NCI-H446 treated with DMSO at 0.1 percent for 48 hours (cell line): ENCODE measurements at places on chromosomes 6 and 20.

DNA sequence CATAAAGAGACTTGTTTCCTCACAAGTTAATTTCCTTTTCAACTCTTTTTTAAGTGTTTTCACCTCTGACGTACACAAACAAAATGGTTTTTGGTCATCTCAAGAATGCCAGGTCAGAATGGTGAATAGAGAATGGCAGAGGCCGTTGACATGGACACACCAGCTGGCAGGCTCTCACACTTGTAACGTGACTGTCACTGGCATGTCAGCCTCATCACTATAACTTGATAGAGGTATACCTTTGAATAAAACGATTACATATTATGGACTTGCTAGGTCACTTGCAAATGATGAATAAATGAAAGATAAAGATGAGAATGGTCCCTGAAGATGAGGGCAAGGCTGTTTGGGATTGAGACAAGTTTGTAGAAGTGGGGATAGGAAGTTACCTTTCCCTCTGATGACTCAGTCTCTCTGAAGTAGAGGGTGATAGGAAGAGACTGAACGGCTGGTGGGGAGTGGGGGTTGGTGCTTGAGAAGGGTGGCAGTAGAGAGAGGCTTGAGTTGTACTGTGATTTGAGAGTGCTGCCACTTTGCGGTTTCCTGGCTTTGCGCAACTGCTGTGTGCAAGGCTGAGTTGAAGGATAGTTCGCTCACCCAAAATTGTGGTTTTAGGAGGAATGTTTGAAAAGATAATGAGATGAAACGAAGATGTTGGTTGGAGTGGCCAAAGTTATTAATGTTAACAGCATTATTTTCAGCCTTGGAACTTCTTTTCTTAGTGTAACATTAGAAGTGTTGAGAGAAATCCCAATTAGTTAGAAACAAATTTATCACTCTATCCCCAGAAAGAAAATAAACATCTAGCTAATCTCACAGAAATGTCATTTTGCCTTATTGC is 30.3 kb downstream of the TBPL1 start:
- no peak for DNase-seq

- DNase-seq = no peak
These were observed 1.9 kb downstream of the DHX16 start for GRCh38 chr6:30670760-30671527.

DNA sequence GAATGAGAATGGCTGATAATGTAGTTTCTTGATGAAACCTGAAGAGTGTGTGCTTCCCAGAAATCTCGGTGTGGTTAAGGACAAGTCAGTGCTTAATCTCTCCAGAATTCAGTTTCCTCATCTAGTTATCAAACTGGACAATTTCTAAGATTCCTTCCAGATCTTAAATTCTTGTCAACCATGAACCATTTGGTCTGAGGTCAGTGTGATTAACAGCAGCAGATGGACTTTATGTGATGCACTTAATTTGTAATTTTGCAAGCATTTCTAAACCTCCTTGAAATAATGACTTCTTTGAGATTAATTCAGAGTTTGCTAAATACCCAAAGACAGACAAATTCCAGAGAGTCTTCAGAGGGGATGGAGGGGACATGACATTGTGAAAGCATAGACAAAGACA is 160.3 kb downstream of the KIF16B start:
- DNase-seq = no peak

GRCh38 chr20:1993986-1994385 is at the start of gene PDYN:
Gene PDYN, minus strand, starts transcription at chr20:1994058. Its CDS starts 10,974 bp downstream, at chr20:1983084.
- no peak for DNase-seq

DNA sequence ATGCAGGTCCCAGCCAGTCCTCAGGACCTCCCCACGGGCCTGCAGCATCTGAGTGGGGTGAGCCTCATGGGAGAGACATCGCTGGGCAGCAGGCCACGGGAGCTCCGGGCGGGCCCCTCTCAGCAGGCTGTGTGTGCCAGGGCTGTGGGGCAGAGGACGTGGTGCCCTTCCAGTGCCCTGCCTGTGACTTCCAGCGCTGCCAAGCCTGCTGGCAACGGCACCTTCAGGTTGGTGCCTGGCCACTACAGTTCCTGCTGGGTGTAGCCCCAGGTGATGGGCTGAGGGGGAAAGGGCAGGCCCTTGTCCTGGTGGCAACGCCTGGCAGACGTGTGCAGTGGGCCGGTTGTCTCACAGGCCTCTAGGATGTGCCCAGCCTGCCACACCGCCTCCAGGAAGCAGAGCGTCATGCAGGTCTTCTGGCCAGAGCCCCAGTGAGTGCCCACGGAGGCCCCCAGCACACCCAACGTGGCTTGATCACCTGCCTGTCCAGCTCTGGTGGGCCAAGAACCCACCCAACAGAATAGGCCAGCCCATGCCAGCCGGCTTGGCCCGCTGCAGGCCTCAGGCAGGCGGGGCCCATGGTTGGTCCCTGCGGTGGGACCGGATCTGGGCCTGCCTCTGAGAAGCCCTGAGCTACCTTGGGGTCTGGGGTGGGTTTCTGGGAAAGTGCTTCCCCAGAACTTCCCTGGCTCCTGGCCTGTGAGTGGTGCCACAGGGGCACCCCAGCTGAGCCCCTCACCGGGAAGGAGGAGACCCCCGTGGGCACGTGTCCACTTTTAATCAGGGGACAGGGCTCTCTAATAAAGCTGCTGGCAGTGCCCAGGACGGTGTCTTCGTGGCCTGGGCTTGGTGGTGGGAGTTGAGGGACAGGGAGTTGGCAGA is 787 bp upstream of the TNFRSF6B start:
- no peak for DNase-seq

- no peak for DNase-seq
These were observed 646.5 kb downstream of the TENT5A start for GRCh38 chr6:81105998-81106397.

GRCh38 chr6:113202852-113203714 is 654.1 kb upstream of the MARCKS start:
- DNase-seq = no peak

GRCh38 chr6:86016567-86016966 is 373.9 kb upstream of the SYNCRIP start:
- no peak for DNase-seq

DNA sequence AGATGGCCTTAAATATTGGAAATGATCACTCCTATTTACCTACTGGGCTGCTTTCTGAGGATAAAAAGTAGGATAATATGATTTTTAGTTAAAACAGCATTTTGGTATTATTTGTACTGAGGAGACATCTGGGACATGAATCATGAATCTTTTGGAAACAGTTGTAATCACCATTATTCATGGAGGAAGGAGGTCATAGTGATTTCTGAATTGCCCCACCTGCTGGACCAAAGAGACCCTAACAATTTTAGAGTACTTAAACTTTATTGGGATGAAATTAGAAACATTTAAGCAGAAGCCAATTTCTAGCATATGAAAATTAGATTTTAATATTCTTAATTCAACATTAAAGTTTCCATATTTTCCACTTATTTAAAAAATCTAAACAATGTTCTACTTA is 108.4 kb upstream of the SIM1 start:
- peak; percentile 18 for DNase-seq

- DNase-seq = no peak
These were observed 69.4 kb upstream of the NAA20 start for GRCh38 chr20:19947611-19948264.

GRCh38 chr6:33797626-33798342 is 6.0 kb downstream of the MLN start:
- DNase-seq = no peak

DNA sequence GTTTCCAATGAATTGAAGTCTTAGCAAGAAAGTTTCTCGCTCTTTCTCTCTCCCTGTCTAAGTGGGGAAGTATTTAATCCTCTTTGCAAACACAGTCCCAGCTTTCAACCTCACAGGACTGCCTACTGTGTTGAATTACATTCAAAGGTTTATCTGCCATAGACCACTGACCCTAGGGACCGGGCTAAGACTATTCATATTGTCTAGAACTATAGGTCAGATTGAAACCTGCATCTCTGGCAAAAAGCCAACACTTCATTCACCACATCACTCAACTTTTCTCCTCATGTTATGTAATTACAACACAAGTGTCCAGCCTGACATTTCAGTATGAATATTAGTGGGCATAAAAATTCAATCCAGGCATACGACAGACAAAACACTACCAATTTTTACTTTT is 314.7 kb upstream of the RSPO3 start:
- DNase-seq = no peak

DNA sequence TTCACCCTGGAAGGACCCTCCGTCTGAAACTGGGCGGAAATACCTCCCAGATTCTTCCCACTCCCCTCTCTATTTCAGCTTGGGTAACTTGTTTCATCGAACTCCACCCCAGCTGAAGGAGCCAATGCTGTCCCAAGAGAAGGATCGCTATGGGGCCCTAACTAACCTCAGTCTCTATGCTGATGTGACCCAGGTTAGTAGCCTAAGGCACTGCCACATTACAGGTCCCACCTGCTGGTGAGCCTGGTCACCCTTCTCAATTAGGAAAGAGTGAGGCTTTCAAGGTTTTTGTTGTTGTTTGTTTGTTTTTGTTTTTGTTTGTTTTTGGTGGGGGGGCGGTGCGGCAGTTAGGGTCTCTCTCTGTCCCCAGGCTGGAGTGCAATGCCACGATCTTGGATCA is 168.4 kb downstream of the OR2B2 start:
- no peak for DNase-seq

- DNase-seq = peak; percentile 97
These were observed 66.3 kb upstream of the KCNK16 start for GRCh38 chr6:39388606-39389483.

- no peak for DNase-seq
These were observed 79.7 kb downstream of the FGD2 start for GRCh38 chr6:37085198-37085597.

DNA sequence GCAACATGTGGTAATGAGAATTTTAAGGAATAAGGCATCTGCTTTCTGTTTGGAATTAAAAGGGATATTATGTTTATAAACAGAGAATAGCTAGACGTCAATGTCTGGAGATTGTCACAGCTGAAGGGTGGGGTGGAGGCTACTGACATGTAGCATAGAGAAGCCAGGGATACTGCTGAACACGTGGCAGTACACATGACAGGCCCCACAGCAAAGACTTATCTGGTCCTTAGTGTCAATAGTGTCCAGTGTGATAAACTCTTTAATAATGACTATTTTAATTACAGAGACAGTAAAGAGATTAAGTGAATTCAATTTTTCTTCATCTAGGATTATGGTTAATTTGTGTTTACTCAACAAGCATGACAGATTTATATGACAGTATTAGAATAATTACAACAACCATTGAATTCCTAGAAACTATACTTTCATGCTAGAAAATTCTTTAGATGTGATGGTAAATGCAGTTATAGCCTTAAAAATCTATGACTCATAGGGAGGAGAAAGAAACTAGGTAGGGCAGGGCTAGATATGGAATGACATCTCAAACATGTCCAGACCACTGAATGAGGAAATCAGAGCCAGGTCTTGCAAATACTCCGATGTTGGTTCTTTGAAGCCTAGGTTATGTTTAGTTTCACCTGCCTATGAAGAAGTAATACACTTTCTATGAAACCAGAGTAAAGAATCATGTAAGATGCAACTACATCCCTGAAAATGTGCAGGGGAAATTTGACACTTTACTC is 399.5 kb downstream of the PHF3 start:
- no peak for DNase-seq

GRCh38 chr6:33577106-33577535 is 3.0 kb downstream of the BAK1 start:
- no peak for DNase-seq

DNA sequence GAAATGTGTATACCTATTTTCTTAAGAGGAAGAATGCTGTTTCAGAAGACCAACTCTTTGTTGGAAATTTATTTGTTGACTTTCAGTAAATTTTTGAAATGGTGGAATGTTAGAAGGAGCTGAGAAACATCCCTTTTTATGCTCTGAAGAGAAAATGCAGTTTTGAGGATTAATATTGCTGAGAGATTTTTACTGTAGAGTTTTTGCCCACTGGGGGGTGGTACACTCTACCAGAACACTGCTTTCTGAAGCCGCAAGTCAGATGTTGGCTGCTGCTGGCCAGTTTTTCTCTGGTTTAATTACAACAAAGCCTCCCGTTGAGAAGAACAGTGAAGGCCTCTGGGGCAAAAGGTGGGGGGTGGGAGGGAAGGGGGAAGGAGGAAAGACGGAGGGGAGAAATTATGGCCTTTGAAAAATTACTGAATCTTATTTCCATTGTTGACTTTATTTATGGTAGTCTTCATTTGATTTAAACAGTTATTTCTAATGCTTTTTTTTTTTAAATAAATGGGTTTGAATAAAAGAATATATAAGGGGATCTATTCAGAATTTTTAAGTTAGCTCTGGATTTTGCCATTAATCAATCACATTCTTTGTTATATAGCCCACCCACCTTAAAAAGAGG is 3.0 kb downstream of the FLRT3 start:
- peak; percentile 90 for DNase-seq

DNA sequence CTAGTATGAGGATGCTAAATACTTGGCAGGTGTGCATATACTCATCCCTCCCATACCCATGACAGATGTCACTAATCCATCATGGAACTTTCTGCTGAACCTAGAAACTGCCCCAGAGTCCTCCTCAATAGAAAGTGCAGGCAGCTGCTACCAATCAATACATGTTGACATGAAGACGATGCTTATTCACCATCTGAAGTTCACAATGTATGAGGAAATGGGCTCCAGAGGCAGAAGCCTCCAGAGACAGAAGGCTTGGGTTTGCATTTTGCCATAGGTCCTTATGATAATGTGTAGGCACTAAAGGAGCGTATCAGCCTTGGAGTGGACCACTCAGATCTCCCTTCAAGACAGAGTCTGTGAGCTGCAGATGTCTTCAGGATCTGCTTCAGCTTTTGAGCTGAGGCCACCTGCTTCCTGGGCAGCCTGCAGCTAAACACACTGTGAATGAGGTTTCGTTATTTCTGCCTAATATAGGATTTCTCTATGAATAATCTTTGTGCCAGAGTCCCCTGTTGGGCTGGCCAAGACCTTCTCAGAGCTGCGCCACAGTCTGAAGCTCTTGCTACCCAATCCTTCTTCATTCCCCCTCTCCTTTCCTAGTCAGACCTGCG is 7.5 kb upstream of the KIAA1755 start:
- DNase-seq = no peak

- DNase-seq = no peak
These were observed 52.7 kb upstream of the ELMO2 start for GRCh38 chr20:46458866-46459750.

DNA sequence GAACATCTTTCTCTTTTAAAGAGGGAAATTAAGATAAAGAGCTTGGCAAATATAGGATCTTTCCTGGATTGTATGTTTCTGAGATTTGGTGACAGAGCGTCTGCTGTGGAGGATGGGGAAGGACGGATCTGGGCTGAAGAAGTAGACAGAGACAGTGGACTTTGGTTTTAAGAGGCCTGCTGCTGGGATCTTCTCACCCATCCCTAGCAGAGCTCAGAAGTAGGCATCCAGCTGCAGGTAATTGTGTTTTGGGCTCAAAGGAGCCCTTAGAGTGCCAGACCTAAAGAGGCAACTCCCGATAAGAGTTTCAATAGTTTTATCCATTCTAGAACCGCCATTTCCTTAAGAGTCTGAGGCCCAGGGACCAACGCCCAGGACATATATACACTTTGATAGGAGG is 20.8 kb downstream of the LAMA2 start:
- no peak for DNase-seq

- no peak for DNase-seq
These were observed 53.6 kb downstream of the CDH26 start for GRCh38 chr20:60011512-60012507.

GRCh38 chr6:21478883-21479539 is 114.5 kb upstream of the SOX4 start:
- DNase-seq = peak; percentile 55
